ENCODE measurements at places on chromosomes 2 and 18.

- DNase-seq = no peak
Measured at GRCh38 chr18:61574665-61575064, 241.4 kb downstream of the CDH20 start.

DNA sequence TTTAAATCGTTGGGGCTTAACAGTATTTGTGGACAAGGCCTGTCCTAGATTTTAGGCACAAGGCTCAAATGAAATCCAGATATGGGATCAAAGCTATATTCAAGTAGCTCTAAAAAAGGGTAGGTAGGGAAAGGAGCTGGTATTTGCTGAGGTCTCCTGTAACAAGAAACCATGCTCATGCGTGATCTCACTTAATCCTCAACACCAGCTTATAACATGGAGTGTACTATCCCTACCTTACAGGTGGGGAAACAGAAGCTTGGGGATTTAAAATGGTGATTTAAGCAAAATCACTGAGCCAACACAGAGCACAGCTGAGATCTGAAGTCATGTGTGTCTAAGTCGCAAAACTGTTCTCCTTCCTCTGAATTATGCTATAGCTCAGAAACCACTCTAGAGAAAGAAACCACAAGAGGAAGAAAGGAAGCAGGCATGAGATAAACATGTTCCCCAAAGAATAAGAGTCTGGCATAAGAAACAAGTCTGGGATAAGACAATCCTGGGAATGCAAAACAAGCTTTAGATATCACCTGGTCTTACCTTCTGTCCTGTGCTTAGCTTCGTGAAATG is 43.1 kb downstream of the CYRIA start:
- DNase-seq = no peak

- no peak for DNase-seq
Measured at GRCh38 chr18:827093-827677, 15.1 kb upstream of the YES1 start.

- no peak for DNase-seq
Measured at GRCh38 chr2:240585681-240586197, 795 bp upstream of the CAPN10 start.

- no peak for DNase-seq
Measured at GRCh38 chr2:10402653-10403215, 45.4 kb downstream of the ODC1 start.

DNA sequence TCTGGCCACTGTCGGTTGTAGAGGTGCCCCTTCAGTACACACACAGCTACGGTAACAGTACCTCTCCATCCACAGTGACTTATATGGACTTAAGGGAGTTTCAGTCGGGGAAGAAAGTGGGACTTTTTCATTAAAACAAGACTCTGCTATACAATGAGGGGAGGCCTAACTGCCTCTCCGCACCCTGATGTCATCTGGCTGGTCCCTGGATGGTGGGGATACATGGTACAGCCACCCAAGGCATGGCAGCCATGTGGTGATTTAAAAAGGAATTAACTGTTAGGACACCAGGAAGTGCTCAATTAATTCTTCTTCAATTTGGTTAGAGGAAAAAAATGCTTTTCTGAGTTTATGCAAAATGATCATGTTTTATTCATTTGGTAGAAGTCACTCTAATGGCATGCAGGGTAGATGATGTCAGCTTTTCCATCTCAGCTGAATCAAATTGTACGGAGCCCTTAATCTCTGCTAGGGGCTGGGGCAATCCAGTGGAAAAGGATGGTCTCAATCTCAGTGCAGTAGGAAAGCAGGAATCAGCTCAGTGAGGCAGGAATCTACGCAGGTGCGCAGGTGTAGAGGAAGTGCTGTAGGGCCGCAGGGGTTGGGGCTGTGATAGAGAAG is 243.9 kb downstream of the PRKCE start:
- no peak for DNase-seq

GRCh38 chr18:78523850-78524249 is 455.8 kb upstream of the SALL3 start:
- DNase-seq = no peak

Data from NCI-H1436 (cell line).